ENCODE measurements at places on chromosomes 12 and 14.

DNA sequence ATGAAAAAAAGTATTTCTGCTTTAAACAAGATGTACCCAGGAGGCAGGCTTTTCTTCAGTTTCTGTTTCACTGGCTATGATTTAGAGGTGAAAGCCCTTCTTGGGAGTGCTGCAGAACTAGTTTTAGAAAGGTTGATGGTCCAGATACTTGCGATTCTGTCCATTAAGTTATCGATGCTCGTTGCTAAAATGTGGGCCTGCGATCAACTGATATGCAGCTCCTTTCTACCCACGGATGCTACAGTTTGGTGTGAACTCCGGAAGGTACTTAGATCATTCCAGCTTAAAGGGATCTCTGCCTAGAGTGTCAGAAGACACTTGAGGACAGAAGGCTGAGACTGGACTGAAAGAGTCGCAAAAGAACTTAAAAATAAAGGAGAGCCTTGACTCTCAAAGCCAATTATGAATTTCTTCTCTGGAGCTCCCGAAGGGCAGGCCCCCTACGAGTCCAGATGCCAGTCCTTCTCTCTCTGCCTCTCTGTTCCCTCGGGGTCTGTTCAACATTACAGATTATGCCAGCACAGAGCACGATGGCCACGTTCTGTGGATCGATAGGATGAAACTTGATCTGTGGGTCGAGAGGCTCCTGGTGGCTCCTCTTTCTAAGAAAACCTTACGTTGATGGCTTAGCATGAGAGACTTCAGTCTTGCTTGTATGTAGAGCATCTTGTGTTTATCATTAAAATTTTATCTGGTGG is 40.0 kb downstream of the FBXW8 start:
- H3K4me3 ChIP-seq: no peak overlapping the region
- H3K27me3 ChIP-seq: no peaks in the 10 kb centered on the region
- DNase-seq: no peak

- DNase-seq: no peak
- H3K36me3 ChIP-seq: no peaks in the 10 kb centered on the region
- H3K4me1 ChIP-seq: peaks cover 22% of the 10 kb centered on the region
- no peaks in the 10 kb centered on the region for H3K27me3 ChIP-seq
Observed at GRCh38 chr12:102481705-102482425, 1.5 kb upstream of the IGF1 start.

- peaks cover 25% of the 10 kb centered on the region for H3K4me1 ChIP-seq
- DNase-seq: no peak
- no peak overlapping the region for H3K27ac ChIP-seq
Observed at GRCh38 chr14:52834440-52834842, 43.0 kb upstream of the GNPNAT1 start.

DNA sequence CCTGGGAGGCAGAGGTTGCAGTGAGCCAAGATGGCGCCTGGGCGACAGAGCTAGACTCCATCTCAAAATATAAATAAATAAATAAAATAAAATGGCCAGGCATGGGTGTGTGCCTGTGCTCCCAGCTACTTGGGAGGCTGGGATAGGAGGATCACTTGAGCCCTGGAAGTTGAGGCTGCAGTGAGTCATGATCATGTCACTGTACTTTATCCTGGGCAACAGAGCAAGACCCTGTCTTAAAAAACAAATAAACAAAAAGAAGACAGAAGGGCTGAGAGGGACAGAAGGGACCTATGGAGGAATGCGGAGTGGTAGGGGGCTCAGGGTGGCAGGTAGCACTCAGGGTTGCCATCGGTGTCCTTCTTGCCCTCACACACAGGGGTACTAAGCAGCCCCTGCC is 40.8 kb downstream of the PRPF40B start:
- H3K27me3 ChIP-seq: no peaks in the 10 kb centered on the region
- H3K36me3 ChIP-seq: peaks cover 17% of the 10 kb centered on the region

DNA sequence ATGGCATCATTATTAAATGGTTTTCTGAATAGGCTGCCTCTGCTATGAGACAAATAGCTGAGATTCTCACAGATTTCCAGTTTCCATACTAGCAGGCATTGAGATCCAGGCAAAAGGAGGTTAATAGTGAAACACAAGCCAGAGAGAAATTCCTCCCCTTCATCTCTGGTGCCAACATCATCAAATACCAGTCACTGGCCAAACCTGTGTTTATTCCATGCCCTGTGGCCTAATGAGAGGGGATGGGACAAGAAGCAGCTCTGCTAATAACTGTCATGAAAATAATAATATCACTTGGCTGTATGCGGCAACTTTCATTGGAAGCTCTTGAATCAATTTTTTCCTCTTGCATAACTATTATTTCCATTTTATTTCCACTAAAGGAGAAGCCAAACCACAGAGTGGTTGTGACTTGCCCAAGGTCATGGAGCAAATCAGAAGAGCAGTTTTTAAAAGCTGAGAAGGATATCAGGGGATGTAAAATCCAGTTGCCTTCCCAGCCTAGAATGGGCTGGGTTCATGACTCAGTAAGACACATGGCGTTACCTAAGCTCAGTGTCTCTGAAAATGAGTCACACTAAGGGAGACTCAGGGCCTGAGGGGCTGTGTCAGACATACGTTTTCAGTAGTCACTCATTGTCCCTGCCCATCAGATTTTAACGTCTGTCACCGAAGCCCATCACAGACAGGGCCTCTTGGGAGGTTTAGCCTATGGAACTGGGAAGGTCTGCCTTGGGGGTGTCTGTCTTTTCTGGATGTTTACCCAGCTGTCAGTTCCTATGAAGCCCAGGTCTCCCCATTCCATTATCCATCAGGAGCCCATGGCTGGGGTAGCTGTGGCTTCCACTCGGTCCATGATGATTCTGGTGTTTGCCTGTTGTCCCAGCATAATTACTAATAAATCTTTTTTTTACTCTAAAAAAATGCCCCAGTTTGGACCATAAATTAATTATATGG is 208.8 kb upstream of the EEA1 start:
- no peak overlapping the region for H3K4me3 ChIP-seq
- H3K27ac ChIP-seq: 0 out of 2 replicates have a peak overlapping the region, but pooled peaks have one; percentile 2
- H3K36me3 ChIP-seq: no peaks in the 10 kb centered on the region
- no peaks in the 10 kb centered on the region for H3K27me3 ChIP-seq
- DNase-seq: peak; percentile 55

DNA sequence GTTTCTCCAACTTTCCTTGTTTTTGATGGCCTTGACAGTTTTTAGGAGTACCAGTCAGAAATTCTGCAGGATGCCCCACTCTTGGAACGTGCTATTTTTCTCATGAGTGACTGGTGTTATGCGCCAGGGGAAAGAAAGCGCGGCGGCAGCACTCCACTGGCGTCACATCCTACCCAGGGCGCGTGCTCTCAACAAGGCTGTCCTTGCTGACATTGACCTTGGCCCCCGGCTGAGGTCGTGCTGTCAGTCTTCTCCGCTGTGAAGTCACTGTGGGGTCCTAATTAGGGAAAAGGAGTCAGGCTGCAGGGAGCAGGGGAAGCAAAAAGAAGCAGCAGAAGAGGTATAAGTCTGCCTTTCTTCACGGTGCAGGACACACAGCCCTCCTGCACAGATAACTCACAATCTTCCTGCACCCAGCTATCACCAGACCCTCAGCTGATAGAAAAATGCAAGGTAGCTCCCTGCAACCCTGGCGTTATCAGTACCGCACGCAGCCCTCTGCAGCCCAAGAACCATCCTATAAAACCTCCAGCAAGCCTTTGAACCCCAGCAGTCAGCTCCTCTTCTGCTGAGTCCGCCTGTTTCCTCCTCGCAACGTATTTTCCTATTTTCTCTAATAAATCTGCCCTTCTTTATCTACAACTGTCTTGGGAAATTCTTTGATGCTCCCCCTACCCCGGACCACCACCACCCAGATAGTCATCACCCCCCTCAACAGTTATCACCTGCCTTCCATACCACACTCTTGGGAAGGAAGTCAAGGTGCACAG is 48.0 kb upstream of the C14orf180 start:
- no peak overlapping the region for H3K4me3 ChIP-seq
- no peak for DNase-seq
- no peak overlapping the region for H3K27ac ChIP-seq
- H3K4me1 ChIP-seq: no peaks in the 10 kb centered on the region

Measured in SJCRH30 (cell line).